ENCODE measurements at places on chromosomes 4 and X.

DNA sequence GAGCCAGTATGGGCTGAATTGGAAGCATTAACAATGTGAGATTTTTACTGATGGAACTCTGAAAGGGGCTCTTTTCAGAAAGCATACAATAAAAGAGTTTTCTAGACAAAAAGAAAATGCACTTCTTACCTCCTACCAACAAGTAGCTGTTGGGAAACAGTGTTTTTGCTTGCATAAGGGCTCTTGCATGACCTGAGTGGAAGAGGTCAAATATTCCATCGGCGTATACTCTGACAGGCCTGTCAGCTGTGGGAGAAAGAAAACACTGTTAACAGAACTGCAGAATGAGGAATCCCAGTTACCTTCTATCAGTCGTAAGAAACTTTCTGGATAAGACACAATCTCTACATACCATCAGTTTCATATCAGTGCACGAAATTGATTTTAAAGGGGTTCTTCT is 39.5 kb downstream of the PCYT1B start:
- no peak for DNase-seq

- no peak for DNase-seq
Observed at GRCh38 chr4:145414841-145415240, 66.8 kb upstream of the SMAD1 start.

DNA sequence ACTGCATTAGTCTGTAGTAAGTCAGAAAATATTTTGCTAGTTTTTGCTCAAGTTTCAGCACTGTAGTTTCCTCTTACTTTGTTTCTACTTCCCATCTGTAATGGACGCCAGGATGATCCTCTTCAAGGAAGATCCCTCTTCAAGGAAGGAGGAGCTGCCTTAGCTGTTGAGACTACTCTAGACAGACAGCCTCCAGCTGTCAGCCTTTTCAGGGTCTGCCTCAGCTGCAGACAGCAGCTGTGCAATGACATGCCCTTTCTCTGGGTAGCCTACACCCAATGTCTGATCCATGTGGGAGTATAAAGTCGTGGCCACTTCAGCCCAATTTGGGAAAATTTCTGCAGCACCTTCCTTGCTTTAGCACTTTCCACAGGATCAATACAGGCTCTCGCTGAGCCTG is 281.0 kb upstream of the MAOA start:
- no peak for DNase-seq

- DNase-seq = no peak
Observed at GRCh38 chr4:143186649-143187048, 1.9 kb downstream of the USP38 start.

- no peak for DNase-seq
Observed at GRCh38 chrX:18353931-18354368, 538 bp downstream of the SCML2 start.

GRCh38 chr4:120771907-120772306 is 150.6 kb downstream of the PRDM5 start:
- DNase-seq = no peak

DNA sequence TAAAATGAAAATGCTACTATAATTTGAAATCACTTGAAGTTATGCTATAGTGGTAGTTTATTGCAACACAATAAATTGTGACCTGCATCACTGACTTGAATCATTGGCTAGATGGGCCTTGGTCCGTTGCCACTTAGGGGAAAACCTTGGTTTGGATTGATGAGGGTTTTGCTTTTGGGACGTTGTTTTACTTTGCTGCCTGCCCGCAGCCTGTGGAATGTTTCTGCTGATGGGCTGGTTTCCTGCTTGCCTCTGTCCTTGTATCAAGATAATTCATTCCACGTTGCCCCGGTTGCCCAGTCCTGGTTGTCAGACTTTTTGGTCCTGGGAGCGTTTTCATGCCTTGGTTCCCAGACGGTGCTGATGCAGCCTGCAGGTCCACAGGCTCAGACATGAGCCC is 18.3 kb downstream of the HADH start:
- DNase-seq = no peak

DNA sequence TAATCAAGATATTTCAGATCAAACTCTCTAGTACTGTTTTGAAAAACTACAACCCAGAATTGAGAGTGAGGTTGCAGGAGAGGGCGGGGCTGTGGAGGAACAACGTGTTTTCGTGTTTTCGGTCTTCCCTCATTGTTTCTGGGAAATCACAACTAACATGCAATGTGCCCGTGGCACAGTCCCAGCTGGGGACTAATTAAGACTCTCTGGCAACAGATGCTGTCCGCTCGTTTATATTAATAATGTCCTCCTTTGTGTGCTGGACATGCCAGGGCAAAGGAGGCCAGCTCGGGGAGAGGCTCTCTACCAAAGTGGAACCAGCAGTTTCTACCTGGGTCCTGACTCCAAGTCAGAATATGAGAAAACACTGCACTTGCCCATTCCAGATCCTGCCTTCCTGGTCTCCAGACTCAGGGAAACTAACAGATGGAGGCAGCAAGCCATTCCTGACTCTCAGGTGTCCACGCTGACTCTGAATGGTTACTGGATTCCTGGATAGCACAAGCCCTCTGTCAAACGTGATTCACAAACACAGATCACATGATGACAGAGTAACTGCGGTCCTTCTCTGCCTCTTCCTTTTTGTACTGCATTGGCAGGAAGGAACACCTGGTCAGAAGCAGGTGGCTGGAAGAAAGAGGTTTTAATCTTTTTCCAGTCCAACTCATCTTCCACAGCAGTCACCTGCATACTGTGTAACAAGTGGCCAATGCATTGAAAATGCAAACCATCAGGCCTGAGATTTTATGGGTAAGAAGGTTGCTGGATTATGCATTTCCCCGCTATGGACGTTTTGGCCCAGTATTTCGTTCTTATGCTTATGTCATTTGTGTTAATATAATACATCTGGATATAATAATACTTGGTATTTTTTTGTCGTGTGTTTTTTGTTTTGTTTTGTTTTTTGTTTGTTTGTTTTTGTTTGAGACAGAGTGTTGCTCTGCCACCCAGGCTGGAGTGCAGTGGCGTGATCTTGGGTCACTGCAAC is 65.0 kb downstream of the COQ2 start:
- no peak for DNase-seq
